ENCODE measurements at places on chromosomes 6 and 20.

GRCh38 chr6:27899543-27899942 is 12.7 kb downstream of the OR2B2 start:
- no peak for DNase-seq

DNA sequence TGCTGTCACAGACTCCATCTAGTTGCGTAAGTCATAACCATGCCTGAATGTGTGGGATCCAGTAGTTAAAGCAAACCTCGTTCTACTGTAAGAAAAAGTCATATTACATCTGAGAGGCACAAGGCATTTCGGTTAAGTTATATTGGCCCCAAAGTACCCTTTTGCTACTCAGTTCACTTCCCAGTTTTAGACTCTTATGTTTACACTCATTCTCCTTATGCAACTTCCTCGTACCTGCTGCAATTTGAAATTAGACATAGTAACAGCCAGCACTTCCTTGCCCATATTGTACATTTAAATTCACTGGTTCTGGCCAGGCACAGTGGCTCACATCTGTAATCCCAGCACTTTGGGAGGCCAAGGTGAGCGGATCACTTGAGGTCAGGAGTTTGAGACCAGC is 37.0 kb downstream of the PEX7 start:
- DNase-seq, result no peak

GRCh38 chr6:81630719-81631118 is 121.8 kb downstream of the TENT5A start:
- DNase-seq, result no peak

DNA sequence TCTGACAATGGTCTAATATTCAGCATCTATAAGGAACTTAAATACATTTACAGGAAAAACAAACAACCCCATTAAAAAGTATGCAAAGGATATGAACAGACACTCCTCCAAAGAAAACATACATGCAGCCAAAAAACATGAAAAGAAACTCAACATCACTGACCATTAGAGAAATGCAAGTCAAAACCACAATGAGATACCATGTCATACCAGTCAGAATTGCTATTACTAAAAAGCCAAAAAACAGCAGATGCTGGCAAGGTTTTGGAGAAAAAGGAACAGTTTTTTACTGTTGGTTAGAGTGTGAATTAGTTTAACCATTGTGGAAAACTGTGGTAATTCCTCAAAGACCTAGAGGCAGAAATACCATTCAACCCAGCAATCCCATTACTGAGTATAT is 339.0 kb upstream of the ADGRB3 start:
- no peak for DNase-seq

DNA sequence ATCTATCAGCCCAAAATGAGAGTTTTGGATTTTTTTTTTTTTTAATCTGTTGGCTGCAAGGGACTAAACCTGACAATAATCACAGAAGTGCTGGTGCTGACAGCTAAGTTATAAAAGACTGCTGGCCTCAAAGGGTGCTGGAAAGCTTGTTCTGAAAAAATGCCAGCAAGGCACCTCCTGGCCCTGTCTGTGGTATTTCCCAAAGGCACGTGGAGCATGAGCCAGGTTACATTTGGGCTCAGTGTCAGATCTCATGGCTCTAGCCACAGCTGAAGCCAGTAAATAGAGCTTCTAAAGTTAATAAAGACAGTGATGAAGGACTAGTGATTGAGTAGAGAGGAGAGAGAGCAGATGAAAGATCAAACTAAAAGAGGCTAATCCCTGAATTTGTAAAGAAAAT is 178.9 kb downstream of the FUT9 start:
- DNase-seq, result no peak

DNA sequence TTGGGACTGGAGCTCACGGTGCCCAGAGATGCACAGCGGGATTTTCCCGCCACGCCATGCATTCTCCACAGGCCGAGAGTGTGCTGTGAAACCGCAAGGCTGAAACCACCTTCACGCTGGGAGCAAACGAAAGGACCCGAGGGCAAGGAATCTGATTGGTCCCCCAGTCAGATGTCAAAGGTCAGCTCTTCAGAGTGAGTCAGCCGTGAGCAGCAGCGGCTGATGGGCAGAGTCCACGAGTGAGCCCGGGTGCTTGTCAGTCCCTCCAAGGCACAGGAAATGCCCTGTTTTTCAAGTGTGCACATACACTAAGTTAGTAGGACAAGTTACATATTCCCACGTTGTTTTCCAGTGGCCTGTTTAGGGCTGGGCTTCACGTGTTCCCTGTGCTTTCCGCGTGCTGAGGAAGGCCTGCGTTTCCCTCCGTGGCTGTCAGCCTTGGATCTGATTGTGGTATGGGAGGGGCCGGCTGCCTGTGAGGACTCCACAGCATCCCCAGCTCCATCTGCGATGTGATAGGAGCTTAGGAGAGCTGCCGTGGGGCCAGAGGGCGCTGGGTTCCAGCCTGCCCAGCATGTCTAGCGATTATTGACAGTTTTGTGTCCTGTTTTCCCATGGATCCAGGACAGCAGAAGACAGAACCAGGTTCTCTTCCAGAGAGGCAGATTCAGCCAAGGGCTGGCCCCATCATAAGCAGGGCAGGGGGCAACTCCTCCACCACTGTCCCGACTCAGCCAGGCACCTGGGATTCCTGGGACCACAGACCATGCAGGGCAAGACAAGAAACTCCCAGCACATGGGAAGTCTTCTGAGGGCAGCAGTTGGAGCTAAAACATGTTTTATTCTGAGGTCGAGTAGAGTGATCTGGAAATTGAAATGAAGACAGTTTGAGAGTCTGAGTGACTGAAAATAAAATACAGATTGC is 38.2 kb upstream of the FRMD1 start:
- no peak for DNase-seq

DNA sequence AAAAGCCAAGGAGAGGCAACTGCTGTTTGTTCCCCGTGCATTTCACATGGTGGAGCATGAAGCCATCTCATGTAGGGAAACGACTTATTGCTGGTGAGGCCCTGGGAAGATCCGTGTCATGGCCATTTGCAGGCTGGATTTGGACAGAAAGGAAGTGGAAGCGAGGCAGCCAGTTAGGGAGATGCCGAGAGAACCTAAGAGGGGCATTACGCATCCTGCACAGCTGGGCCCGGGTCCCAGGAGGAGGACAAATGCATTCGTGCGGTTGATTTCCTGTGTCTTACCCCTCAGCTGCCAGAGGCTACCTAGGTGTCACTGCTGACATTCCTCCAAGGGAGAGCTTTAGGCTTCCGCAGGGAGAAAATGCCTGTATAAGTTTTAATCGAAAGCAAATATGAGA is 316.2 kb upstream of the CDYL start:
- no peak for DNase-seq

GRCh38 chr20:62156254-62156556 is 12.6 kb downstream of the SS18L1 start:
- DNase-seq, result no peak

- no peak for DNase-seq
These were observed 64.0 kb downstream of the STXBP5 start for GRCh38 chr6:147268254-147268653.

GRCh38 chr6:13614126-13614925 is 809 bp upstream of the NOL7 start:
- DNase-seq, result no peak

DNA sequence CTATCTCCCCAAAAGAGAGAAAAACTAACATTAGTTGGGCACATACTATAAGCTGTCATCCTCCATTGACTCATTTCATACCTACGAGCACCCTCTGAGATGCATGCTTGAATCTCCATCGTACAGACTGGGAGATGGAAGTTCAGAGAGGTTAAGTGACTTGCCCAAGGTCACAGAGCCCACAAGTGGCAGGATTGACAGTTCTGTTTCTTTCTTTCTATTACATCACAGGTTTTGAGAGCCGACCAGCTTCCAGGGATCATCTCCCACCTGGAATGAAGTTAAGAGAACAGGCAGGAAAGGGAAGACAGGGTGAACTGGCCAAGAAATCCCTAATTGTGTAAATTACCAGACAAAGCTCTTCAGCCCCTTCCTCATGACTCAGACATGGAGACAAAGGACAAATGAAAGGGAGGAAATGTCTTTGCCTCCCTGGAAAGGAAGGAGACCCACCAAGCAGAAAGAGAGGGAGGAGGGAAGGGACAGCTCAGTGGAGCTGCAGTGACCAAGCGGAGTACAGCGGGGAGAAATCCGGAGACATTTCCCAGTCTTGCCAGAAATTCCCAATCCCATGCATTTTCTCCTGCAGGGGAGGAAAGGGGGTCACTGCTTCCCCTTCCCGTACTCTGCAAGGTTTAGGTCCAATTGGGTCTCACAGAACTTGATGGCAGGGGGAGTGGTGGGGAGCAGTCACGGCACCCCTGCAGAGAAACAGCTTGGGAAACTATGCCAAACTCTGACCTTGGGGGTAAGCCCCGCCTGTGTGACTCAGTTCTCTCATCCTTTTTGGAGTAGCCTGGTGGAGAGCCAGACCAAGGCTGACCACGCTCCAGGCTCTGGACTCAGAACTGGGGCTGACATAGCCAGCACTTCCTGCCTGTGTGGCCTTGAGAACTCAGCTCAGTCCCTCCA is 154.3 kb downstream of the ANKRD60 start:
- DNase-seq, result no peak

GRCh38 chr6:127077886-127078285 is 40.6 kb upstream of the RSPO3 start:
- DNase-seq, result no peak

GRCh38 chr20:14142964-14143627 is 147.8 kb downstream of the MACROD2 start:
- DNase-seq, result no peak

- no peak for DNase-seq
These were observed 11.1 kb upstream of the CCN5 start for GRCh38 chr20:44703956-44704488.

DNA sequence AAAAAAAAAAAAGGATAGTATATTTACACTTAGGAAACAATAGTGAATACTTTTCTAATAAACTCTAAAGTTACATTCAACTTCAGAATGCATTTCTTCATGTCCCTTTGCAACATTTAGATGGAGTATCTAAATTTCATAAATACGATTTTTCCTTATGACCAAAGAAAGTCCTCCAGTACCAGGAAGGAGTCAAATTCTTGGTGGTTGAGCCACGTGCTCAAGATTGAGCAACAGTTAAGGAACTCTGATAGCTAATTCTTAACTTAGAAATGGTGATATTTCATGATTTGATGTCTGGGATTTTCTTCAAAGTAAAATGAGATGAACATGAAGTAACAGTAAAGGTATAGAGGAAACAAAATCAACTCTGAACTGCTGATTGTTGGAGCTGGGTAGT is 92.7 kb downstream of the SASH1 start:
- no peak for DNase-seq

GRCh38 chr6:132604635-132605152 is 15.2 kb upstream of the TAAR5 start:
- no peak for DNase-seq

GRCh38 chr6:100382767-100383195 is 81.9 kb downstream of the SIM1 start:
- no peak for DNase-seq

DNA sequence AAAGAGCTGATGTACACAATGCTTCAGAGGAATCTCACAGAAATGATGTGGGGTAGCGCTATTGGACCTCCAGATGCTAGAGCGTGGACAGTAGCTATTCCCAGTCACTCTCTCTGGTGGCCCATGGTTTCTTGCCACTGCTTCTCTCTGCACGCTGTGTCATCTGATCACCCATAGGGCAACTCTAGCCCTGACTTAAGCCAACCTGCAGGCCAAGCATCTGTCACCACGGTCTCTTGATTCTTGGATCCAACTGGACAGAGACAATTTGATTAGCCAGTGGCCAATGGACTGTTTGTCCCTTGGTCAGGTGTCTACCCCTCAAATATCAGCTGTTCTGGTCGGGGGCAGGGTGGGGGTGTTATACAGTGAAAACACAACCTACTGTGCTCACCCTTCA is 42.4 kb upstream of the TRAF3IP2 start:
- no peak for DNase-seq

All from SW 1271 (cell line).